SJCRH30 (cell line): ENCODE measurements at places on chromosomes 2 and 18. TPM values are rescaled to one million over a fixed set of nuclear protein-coding genes. Genes with fewer than 3 reads are reported as not detected.
A peak's percentile ranks its signal among the peaks of the same experiment; 100 is the strongest.

The HMSD gene
- not detected in 2 replicates for total RNA-seq

The PROC gene
- not detected in 2 replicates for total RNA-seq

The CKAP2L gene
- 31.0 and 33.7 TPM in 2 replicates for total RNA-seq

The WDFY1 gene
- total RNA-seq, result 76.8 and 82.0 TPM in 2 replicates

The ZFAND2B gene
- 16.0 and 16.2 TPM in 2 replicates for total RNA-seq

DNA sequence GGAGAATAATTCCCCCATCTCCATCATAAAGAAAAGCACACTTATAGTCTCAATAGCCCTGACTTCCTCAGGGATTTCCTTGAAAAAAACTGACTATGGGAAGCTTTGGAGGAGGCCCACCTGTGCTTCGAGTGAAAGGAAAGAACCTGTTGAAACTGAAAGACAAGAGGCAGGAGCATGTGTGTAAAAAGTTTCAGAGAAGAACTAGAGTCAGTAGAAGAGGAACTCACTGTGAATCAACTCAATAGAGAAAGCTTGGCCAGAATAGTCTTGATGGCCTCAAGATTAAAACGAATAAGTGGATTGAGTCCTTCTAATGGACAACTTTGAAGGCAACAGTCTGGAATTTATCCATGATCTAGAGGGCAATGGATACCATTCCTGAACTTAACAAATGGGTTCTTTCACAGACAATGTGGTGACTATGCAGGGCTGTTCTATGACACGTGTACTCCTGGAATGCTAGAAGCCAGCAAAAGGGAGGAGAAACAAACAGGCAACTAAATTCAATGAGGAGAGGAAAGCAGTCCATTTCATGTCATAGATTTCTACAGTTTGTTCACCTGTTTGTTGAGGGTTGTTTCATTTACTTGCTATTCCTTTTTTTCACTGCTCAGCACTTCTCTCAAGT, 442.3 kb downstream of the GRB14 start:
- H3K27me3 ChIP-seq, result no peaks in the 10 kb centered on the region
- no peak overlapping the region for H3K27ac ChIP-seq
- DNase-seq, result no peak
- no peaks in the 10 kb centered on the region for H3K36me3 ChIP-seq

GRCh38 chr2:18546567-18546966, 13.9 kb downstream of the RDH14 start:
- no peak overlapping the region for H3K4me3 ChIP-seq
- H3K4me1 ChIP-seq, result no peaks in the 10 kb centered on the region
- no peak for DNase-seq
- no peaks in the 10 kb centered on the region for H3K27me3 ChIP-seq
- no peak overlapping the region for H3K27ac ChIP-seq

DNA sequence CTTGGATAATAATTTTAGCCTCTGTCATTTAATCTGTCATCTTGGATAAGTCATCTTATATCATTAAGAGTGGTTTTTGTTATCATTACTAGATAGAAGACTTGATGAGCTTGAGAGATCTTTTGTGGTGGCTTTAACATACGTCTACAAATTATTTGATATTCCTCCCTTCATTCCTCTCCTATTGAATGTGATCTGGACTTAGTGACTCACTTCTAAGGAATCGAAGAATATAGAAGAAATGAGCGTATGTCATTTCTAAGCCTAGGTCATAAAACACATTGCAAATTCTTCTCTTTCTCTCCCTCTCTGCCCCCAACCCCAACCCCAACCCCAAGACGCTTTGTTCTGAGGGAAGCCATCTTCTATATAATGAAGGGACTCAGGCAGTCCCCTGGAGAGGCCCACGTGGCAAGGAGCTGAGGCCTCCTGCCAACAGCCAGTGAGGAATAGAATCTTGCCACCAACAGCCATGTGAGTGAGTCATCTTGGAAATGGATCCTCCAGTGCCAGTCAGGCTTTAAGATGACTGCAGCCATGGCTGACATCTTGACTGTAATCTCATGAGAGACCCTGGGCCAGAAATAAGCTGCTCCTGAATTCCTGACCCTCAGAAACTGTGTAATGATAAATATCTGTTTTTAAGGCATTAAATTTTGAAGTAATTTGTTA, 221.6 kb upstream of the SP5 start:
- no peaks in the 10 kb centered on the region; the same call in 1 of the 2 replicates for H3K4me1 ChIP-seq
- no peak overlapping the region for H3K27ac ChIP-seq
- DNase-seq, result no peak
- no peaks in the 10 kb centered on the region for H3K27me3 ChIP-seq
- no peaks in the 10 kb centered on the region for H3K36me3 ChIP-seq
- no peak overlapping the region for H3K4me3 ChIP-seq

DNA sequence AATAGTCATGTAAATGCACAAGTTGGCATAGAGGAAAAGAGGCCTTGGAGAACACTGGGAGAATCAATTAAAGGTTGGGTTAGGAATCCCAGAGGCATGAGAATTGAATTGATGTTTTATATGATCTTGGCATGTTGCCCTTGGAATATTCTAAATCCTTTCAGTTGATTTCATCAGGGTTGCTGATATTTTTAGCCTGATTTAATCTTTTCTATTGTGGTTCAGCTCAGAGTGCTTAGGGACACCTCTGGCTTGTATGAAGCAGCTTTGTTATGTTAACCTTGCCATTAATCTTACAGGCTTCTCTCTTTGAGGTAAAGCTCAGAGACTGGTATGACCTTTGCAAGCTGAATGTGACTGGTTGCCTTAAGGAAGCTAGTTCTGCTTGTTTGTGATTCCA, 64.4 kb upstream of the LYPD6B start:
- H3K4me3 ChIP-seq, result no peak overlapping the region
- H3K4me1 ChIP-seq, result peaks cover 8% of the 10 kb centered on the region
- no peaks in the 10 kb centered on the region for H3K36me3 ChIP-seq
- no peak overlapping the region for H3K27ac ChIP-seq

- DNase-seq, result no peak
- H3K27me3 ChIP-seq, result no peaks in the 10 kb centered on the region; the same call in 1 of the 2 replicates
- H3K4me3 ChIP-seq, result no peak overlapping the region
- no peaks in the 10 kb centered on the region; the same call in 1 of the 2 replicates for H3K4me1 ChIP-seq
- no peak overlapping the region for H3K27ac ChIP-seq
- H3K36me3 ChIP-seq, result no peaks in the 10 kb centered on the region
These were observed 126.0 kb downstream of the SP100 start for GRCh38 chr2:230541934-230542380.

DNA sequence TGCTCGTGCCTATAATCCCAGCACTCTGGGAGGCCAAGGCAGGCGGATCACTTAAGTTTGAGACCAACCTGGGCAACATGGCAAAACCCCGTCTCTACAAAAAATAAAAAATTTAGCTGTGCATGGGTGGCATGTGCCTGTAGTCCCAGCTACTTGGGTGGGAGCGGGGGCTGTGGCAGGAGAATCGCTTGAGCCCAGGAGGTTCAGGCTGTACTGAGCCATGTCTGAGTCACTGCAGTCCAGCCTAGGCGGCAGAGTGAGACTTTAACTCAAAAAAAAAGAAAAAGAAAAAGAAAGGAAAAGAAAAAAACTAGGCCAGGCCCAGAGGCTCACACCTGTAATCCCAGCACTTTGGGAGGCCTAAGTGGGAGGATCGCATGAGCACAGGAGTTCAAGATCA, 30.8 kb downstream of the TWSG1 start:
- no peaks in the 10 kb centered on the region for H3K36me3 ChIP-seq
- no peaks in the 10 kb centered on the region for H3K4me1 ChIP-seq
- no peak overlapping the region for H3K27ac ChIP-seq
- no peak overlapping the region for H3K4me3 ChIP-seq

GRCh38 chr2:240469740-240470139, 34.3 kb downstream of the GPC1 start:
- no peak overlapping the region for H3K27ac ChIP-seq
- H3K4me1 ChIP-seq, result no peaks in the 10 kb centered on the region
- peaks cover 21% of the 10 kb centered on the region; the same call in 1 of the 2 replicates for H3K36me3 ChIP-seq
- no peak overlapping the region for H3K4me3 ChIP-seq

- no peaks in the 10 kb centered on the region for H3K4me1 ChIP-seq
- no peak overlapping the region for H3K27ac ChIP-seq
- peak; percentile 28 for DNase-seq
- no peaks in the 10 kb centered on the region for H3K36me3 ChIP-seq
- no peaks in the 10 kb centered on the region for H3K27me3 ChIP-seq
- no peak overlapping the region for H3K4me3 ChIP-seq
These were observed 16.3 kb upstream of the GTF2A1L start for GRCh38 chr2:48601349-48601748.

- DNase-seq, result no peak
- no peaks in the 10 kb centered on the region for H3K4me1 ChIP-seq
- H3K27me3 ChIP-seq, result no peaks in the 10 kb centered on the region
- H3K4me3 ChIP-seq, result no peak overlapping the region
These were observed 160.0 kb downstream of the KCNH7 start for GRCh38 chr2:162678551-162678950.

GRCh38 chr2:160628811-160629210, 135.2 kb upstream of the RBMS1 start:
- no peaks in the 10 kb centered on the region for H3K36me3 ChIP-seq
- H3K27me3 ChIP-seq, result no peaks in the 10 kb centered on the region
- H3K4me3 ChIP-seq, result no peak overlapping the region
- H3K4me1 ChIP-seq, result no peaks in the 10 kb centered on the region
- DNase-seq, result no peak
